ENCODE measurements at places on chromosomes 4 and X.
A peak's percentile ranks its signal among the peaks of the same experiment; 100 is the strongest.

- DNase-seq = no peak
- H3K27me3 ChIP-seq = no peaks in the 10 kb centered on the region
- no peak overlapping the region for H3K27ac ChIP-seq
- no peaks in the 10 kb centered on the region for H3K4me1 ChIP-seq
- peak overlapping the region; percentile 41 for H3K4me3 ChIP-seq
Observed at GRCh38 chrX:134026565-134027311, 41.3 kb upstream of the GPC3 start.

GRCh38 chr4:95956094-95956493 is 116.2 kb downstream of the PDHA2 start:
- no peak overlapping the region for H3K27ac ChIP-seq
- no peaks in the 10 kb centered on the region for H3K27me3 ChIP-seq
- no peaks in the 10 kb centered on the region for H3K36me3 ChIP-seq
- no peaks in the 10 kb centered on the region for H3K4me1 ChIP-seq
- DNase-seq = no peak

- H3K4me3 ChIP-seq = no peak overlapping the region
- H3K27me3 ChIP-seq = no peaks in the 10 kb centered on the region
- DNase-seq = no peak
- H3K36me3 ChIP-seq = no peaks in the 10 kb centered on the region
- no peak overlapping the region for H3K27ac ChIP-seq
Observed at GRCh38 chr4:55038176-55038890, 87.1 kb downstream of the KDR start.

DNA sequence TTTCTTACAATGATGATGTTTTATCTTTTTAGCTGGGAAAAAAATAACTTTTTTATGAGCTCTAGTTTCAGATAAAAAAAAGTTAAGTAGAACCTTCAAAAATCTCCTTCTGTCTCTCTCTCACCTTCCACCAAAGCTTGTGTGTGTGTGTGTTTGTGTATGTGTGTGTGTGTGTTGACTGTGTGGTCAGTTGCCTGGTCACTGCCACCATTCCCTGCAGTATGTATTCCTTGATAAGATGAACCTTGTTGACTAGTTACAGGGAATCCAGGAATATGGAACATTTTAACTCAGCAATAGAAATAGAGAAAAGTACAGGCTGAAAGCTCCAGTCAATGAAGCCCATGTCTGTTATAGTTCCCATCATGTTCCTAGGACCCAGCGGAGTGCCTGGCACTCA is 143.5 kb downstream of the CORIN start:
- no peak for DNase-seq
- H3K36me3 ChIP-seq = no peaks in the 10 kb centered on the region
- peaks cover 6% of the 10 kb centered on the region for H3K27me3 ChIP-seq
- H3K4me1 ChIP-seq = no peaks in the 10 kb centered on the region

GRCh38 chr4:150055467-150055866 is 22.8 kb upstream of the DCLK2 start:
- H3K4me1 ChIP-seq = no peaks in the 10 kb centered on the region
- H3K36me3 ChIP-seq = no peaks in the 10 kb centered on the region
- no peak overlapping the region for H3K4me3 ChIP-seq
- H3K27ac ChIP-seq = no peak overlapping the region
- no peaks in the 10 kb centered on the region for H3K27me3 ChIP-seq

- no peaks in the 10 kb centered on the region for H3K27me3 ChIP-seq
- no peaks in the 10 kb centered on the region for H3K36me3 ChIP-seq
- no peaks in the 10 kb centered on the region for H3K4me1 ChIP-seq
- peak overlapping the region; percentile 73 for H3K27ac ChIP-seq
- DNase-seq = no peak
Observed at GRCh38 chrX:48910926-48911411, 477 bp downstream of the SLC35A2 start.

DNA sequence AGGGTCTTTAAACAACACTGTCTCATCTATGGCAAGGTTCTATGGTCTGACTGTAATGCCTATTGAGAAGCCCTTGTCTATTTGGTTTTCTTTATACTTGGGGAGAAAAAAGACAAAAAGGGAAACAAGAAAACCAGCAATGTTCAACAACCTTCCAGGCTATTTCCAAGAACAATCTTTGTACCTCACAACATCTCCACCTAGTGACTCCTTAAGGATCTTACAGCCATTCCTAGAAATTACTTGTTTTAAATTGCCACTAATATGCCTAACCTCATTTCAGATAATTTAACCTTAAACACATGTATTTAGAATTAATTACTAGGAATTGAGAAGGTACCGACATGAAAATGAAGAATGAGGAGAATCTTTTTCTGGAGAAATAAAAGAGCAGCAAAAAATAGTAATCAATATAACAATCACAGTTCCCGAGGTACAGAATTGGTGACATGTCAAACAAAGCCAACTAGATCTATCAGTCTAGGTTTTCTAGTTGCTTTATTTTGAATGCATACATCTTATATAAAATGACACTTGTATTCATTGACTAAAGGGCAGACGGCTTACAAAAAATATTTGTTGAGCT is 1.6 kb upstream of the RBM46 start:
- no peaks in the 10 kb centered on the region for H3K36me3 ChIP-seq
- no peak overlapping the region for H3K4me3 ChIP-seq
- H3K4me1 ChIP-seq = no peaks in the 10 kb centered on the region

- no peak for DNase-seq
- peak overlapping the region; percentile 17 for H3K4me3 ChIP-seq
- H3K4me1 ChIP-seq = peaks cover 9% of the 10 kb centered on the region
- H3K27me3 ChIP-seq = no peaks in the 10 kb centered on the region
- peak overlapping the region; percentile 70 for H3K27ac ChIP-seq
Observed at GRCh38 chr4:78069319-78069718, 12.2 kb downstream of the FRAS1 start.

DNA sequence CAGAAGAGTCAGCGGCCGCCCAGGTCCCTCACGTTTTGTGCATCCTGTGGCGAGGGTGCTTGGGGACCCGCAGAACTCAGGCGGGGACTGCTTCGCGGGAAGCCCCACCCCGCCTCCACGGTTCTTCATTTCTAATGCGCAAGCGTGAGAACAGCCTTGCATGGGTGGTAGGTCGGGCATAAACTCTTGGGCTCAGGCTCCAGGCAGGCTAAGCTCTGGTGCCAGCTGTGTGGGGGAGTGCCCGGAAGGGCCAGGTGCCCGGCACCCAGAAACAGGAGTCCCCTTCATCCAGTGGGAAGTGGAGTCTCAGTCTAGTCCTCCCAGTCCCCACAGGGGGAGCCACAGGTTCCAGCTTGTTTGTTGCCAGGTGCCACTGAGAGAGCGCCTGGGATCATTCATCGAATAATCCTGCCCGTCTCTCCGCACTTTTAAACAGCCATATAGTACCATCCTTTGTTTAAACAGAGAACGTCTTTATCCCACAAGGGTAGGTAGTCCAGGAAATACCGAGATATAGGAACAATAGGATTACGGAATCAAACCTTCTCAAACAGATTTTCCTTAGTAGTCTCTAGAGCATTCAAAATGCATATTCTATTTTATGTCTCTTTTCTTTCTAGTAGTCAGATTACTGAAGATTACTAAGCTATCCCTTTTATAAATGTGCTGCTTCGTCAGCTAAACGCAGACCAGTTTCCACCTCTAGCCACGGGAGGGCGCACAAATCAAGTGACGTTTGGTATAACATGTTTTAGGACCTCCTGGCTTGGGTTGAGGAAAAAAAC is 12.7 kb upstream of the RBBP7 start:
- peaks cover 50% of the 10 kb centered on the region for H3K27me3 ChIP-seq
- H3K36me3 ChIP-seq = no peaks in the 10 kb centered on the region
- no peaks in the 10 kb centered on the region for H3K4me1 ChIP-seq
- peak overlapping the region; percentile 76 for H3K27ac ChIP-seq
- DNase-seq = peak; percentile 59

DNA sequence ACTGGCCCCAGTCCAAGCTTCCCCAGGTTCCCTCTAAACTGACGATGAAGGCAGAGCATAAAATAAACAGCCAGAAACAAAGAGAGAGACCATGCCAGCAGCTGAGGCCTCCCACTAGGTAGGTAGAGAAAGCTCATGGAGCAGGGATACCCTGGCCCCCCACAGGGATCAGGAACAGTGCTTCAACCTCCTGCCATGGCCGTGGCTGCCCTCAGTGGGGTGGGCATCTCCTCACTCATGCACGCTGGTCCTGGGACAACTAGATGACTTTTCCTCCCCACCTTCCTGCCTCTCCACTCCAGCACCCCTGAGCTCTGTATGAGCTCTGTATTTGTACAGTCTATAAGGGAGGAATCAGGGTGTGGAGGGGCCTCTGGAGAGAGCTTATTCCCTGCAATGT is 117.7 kb upstream of the PSAPL1 start:
- no peak for DNase-seq
- H3K36me3 ChIP-seq = no peaks in the 10 kb centered on the region
- no peaks in the 10 kb centered on the region for H3K27me3 ChIP-seq
- H3K4me3 ChIP-seq = no peak overlapping the region

DNA sequence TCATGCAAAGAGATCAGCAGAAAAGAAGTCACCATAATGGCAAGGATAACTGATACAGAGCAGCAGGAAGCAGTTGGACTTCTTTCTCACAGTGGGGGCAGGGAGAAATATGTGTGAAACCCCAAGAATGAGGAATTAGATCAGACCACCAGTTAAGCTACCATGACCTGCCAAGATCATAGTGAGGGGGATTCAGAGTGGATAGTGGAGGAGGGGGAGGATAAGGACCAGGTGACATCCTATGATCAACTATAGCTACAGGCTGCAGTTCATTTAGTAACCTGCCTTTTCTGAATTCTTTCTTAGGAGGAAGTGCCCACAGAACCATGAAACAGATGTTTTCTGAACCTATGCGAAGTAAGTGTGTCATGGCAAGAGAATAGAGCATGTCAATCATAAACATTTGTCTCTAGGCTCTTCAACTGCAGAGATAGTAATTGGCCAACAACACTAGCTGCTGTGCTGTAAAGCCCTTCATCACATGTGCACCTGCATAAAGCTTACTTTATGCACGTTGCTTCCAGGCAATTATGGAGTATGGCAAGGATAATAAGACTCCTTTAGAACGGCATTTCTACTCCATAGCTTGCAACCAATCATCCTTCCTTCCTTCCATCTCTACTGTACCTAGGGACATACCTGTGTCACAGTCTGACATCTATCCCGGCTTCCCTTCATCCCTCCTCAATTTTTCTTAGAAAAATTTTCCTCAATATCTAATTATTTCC is 329.7 kb downstream of the EPHA5 start:
- DNase-seq = no peak
- H3K27ac ChIP-seq = no peak overlapping the region
- H3K4me3 ChIP-seq = no peak overlapping the region
- no peaks in the 10 kb centered on the region for H3K4me1 ChIP-seq
- H3K27me3 ChIP-seq = no peaks in the 10 kb centered on the region

DNA sequence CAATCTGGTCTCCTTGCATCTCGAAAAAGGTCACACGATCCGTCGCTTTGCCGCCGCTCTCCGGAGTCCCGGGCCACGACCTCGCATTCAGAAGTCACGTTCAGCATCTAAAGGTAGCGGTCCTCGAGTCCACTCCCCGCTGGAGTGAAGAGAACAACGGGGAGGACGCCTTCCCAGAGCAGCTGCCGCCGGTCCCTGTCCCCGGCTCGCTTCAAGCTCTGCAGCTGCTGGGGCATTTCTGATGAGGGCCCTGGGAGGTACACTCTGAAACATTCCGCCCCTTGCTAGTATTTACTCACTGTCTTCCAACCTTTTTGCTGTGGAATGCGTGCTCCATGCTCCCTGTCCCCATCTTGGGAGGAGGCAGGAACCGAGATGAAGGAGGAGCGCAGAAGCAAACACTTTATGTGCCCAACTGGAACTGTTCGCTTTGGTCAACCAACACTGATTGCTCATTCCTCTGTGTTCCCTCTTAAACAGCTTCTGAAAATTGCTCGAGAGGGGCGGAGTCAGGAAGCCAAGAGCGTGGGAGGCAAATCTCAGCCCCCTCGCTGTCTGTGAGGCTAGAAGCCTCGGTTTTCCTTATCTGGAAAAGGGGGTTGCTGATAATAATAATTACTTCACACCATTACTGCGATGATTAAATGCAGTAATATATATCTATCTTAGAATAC is 6.4 kb upstream of the VAMP7 start:
- no peaks in the 10 kb centered on the region for H3K36me3 ChIP-seq
- DNase-seq = no peak
- H3K27ac ChIP-seq = no peak overlapping the region
- H3K4me3 ChIP-seq = peak overlapping the region; percentile 32
- H3K27me3 ChIP-seq = no peaks in the 10 kb centered on the region
- no peaks in the 10 kb centered on the region for H3K4me1 ChIP-seq

DNA sequence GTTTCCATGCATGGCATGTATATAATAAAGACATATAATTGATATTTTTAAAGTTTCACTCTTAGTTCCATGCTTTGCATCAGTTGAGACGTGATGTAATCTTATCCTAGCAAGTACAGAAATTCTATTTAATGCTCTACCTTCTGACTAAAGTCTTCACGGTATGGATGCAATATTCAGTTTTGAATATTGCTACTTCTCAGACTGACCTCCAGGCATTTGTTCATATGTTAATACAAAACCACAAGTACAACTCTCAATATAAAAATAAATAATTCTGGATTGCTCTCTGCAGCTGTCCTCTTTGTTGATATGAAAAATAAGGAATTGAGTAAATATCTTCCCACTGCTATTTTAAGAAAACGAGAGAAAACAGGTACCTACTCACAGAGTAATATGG is 309.8 kb upstream of the HAND2 start:
- H3K4me3 ChIP-seq = no peak overlapping the region
- H3K36me3 ChIP-seq = no peaks in the 10 kb centered on the region
- no peak for DNase-seq
- no peaks in the 10 kb centered on the region for H3K27me3 ChIP-seq
- no peak overlapping the region for H3K27ac ChIP-seq

DNA sequence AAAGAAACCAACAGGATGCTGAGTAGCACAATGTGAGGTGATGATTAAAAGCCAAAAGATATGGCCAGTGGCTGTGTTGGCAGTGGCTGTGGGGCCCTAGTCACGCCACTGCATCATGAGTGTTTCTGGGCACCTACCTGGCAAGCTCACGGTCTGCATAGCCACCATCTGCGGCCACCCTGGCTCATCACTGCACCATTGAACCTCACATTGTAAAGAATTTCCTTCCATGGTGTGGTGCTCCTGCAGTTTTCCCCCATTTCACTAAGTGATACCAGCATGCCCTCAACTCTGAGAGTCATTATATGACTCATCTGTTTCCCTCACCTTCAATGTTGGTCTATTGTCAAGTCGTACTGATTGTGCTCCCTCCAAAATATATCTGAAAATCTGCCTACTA is 45.5 kb upstream of the CLNK start:
- H3K27ac ChIP-seq = no peak overlapping the region
- no peak overlapping the region for H3K4me3 ChIP-seq

GRCh38 chr4:112085156-112086035 is 59.9 kb upstream of the FAM241A start:
- no peak overlapping the region for H3K27ac ChIP-seq
- H3K4me1 ChIP-seq = peaks cover 5% of the 10 kb centered on the region
- H3K4me3 ChIP-seq = no peak overlapping the region
- no peaks in the 10 kb centered on the region for H3K36me3 ChIP-seq
- H3K27me3 ChIP-seq = no peaks in the 10 kb centered on the region

- H3K27me3 ChIP-seq = no peaks in the 10 kb centered on the region
- no peak for DNase-seq
- peaks cover 38% of the 10 kb centered on the region for H3K4me1 ChIP-seq
- no peak overlapping the region for H3K27ac ChIP-seq
- H3K4me3 ChIP-seq = no peak overlapping the region
- H3K36me3 ChIP-seq = no peaks in the 10 kb centered on the region
Observed at GRCh38 chr4:102551958-102552565, 50.9 kb downstream of the NFKB1 start.

Data from psoas muscle (tissue), 8 donors.